Ascending aorta (tissue), 2 donors: ENCODE measurements at places on chromosomes 7 and 10. TPM values are rescaled to one million over a fixed set of nuclear protein-coding genes. Genes with fewer than 3 reads are reported as not detected.
A peak's percentile ranks its signal among the peaks of the same experiment; 100 is the strongest.

The ADRA2A gene
- total RNA-seq = 23.5 TPM

The PRLHR gene
- total RNA-seq = not detected

The TMEM229A gene
- not detected for total RNA-seq

The TMEM176A gene
- 31.5 TPM for total RNA-seq

GRCh38 chr10:101484175-101484745 is 103.8 kb downstream of the POLL start:
- no peak overlapping the region for H3K4me3 ChIP-seq
- H3K27me3 ChIP-seq = no peaks in the 10 kb centered on the region
- no peaks in the 10 kb centered on the region for H3K36me3 ChIP-seq
- no peak overlapping the region for H3K27ac ChIP-seq
- H3K4me1 ChIP-seq = no peaks in the 10 kb centered on the region

- H3K4me3 ChIP-seq = no peak overlapping the region
- no peaks in the 10 kb centered on the region for H3K36me3 ChIP-seq
- H3K27ac ChIP-seq = no peak overlapping the region
- H3K27me3 ChIP-seq = no peaks in the 10 kb centered on the region
- no peaks in the 10 kb centered on the region for H3K4me1 ChIP-seq
Measured at GRCh38 chr7:159328096-159328495, 183.4 kb upstream of the VIPR2 start.

- no peaks in the 10 kb centered on the region for H3K27me3 ChIP-seq
- peak overlapping the region; percentile 33 for H3K27ac ChIP-seq
- no peak overlapping the region for H3K4me3 ChIP-seq
- DNase-seq = no peak
- H3K4me1 ChIP-seq = peaks cover 27% of the 10 kb centered on the region
- H3K36me3 ChIP-seq = no peaks in the 10 kb centered on the region
Measured at GRCh38 chr7:132355048-132355447, 221.2 kb downstream of the PLXNA4 start.

DNA sequence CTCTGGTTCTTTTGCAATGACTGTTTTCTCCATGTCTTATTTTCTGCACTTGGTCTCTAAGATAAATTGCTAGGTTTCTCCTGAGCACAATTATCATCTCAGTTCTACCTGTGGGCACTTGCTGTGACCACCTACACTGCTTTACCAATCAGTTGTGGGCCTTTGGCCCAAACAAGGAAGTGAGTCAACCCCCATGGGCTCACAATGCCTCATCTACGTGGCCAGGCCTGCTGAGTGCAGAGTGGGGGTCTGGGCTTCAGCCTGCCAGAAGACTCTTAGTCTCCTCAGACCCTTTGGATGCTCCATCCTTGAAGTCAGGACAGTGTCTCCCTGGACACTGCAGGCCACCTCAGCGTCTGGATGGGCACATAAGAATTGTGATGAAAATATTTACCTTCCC is 20.3 kb downstream of the SCART1 start:
- no peak overlapping the region for H3K27ac ChIP-seq
- H3K36me3 ChIP-seq = no peaks in the 10 kb centered on the region
- DNase-seq = no peak
- H3K27me3 ChIP-seq = no peaks in the 10 kb centered on the region

- DNase-seq = no peak
- H3K27me3 ChIP-seq = no peaks in the 10 kb centered on the region
- no peak overlapping the region for H3K4me3 ChIP-seq
Measured at GRCh38 chr10:103793429-103793828, 61.9 kb downstream of the SH3PXD2A start.
